ELF-1 (cell line): ENCODE measurements at places on chromosomes 7 and 10.

DNA sequence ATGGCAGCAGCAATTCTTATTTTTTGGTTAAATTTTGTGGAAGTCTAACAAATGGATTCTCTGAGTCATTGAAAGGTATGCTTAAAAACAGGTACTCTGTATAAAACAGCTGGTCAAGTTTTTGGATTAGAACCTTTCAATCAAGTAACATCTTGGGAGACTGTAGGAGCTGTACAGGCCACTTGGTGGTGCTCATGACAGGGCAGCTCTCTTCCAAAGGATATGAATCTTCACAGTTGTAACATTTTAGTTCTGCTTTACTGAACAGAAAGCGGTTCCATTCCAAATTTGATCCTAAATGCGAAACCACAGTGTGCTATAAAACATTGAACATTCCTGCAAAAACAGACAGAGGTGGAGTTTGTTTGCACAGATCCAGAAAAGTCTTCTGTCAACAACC, 44.5 kb upstream of the AGR3 start:
- no peak for DNase-seq

- no peak for DNase-seq
Measured at GRCh38 chr7:45122975-45123860, 11.7 kb upstream of the TBRG4 start.

- peak; percentile 69 for DNase-seq
Measured at GRCh38 chr10:24463611-24464426, 254.9 kb downstream of the KIAA1217 start.

DNA sequence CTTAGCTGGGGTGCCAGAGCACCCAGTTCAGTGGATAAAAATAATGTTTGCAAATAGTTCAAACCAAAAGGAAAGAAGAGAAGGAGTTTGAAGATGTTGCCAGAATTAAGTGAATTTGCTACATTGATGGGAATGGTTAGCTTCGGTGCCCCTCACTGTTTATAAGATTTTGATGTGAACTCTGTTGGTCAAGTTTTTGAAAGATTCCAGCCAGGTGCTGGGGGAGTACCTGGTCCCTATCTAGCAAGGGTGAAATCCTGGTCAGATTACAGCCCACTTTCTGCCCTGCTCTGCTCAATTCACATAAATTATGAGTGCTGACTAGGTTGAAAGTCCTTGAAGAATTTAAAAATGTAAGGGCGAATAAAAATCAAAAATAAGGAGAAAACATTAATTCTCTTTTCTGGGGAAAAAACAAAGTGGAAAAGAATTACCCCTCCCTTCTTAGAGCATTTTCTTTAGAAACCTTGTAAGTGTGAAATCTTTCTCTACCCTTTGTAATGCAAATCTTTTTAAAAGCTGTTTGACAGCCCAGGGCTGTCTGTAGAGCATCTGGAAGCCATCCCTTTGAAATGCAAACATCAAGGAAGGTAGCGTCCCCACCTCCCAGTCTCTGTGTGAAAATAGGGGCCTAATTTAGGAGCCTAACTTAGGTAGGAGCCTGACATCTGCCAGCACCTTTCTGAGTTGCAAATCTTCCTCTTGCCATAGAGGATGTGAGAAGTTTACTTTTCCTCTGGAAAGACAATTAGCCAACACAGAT, 1.4 kb upstream of the GIMAP5 start:
- peak; percentile 85 for DNase-seq
